ENCODE measurements at places on chromosomes 5 and 9.

DNA sequence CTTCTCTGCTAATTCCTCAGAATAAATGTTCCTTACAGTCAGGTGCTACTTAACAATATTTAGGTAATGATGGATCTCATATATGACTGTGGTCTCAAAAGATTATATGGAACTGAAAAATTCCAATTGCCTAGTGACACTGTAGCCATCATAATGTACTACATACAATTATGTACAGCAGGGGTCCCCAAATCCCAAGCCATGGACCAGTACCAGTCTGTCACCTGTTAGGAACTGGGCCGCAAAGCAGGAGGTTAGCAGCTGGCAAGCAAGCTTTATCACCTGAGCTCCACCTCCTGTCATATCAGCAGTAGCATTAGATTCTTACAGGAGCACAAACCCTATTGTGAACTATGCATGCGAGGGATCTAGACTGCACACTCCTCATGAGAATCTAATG lies 69.6 kb downstream of the NR2F1-AS1 start:
- DNase-seq = peak; percentile 8

- DNase-seq = peak; percentile 82
Measured at GRCh38 chr5:172939071-172939470, 20.2 kb upstream of the RPL26L1 start.

GRCh38 chr9:98378206-98378780 lies 122.8 kb upstream of the TBC1D2 start:
- no peak for DNase-seq

GRCh38 chr5:56346741-56347535 lies 113.8 kb upstream of the ANKRD55 start:
- DNase-seq = peak; percentile 21

GRCh38 chr9:22210262-22210661 lies 201.2 kb upstream of the CDKN2B start:
- no peak for DNase-seq

GRCh38 chr5:1570975-1571374 lies 47.2 kb upstream of the LPCAT1 start:
- no peak for DNase-seq

GRCh38 chr9:119044806-119045205 lies 324.4 kb downstream of the BRINP1 start:
- DNase-seq = no peak

DNA sequence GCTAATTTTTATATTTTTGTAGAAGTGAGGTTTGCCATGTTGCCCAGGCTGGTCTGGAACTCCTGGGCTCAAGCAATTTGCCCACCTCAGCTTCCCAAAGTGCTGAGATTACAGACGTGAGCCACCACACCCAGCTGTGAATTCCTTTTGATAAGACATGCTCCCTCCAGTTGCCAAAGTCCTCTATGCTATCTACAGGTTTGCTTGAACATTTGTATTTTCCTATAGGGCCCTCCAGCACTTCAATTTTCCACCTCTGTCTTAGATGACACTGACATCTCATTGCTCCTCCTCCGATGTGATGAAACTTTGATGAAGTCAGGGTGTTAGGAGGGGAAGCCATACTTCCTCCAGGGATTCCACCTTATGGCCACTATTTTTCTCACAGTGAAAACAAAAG lies 25.2 kb upstream of the CTSV start:
- no peak for DNase-seq

DNA sequence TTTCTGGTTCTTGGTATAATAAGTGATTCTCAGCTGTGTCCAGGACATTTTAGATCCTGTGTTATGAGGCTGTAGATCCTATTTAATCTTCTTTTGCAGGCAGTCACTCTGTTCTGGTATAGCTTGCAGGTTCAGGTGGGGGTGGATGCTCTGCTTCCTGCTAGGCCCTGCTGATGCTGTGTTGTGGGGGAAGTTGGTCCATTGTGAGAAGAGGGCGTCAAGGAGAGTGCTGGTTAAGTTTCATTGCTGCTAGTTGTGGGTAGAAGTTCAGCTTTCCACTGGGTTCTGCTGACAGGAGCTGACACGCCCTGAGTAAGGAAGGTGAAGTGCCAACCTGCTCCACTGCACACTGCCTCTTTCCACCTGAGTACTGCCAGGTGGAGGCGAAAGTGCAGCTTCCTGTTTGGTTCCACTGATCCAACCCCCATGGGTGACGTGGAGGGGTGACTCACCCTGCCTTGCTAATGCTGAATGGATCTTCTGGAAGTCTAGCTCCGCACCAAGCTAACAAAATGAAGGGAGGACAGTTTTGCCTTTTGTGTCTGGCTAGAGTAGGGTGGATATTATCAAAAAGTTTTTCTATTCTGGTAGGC lies 16.3 kb downstream of the NMRK1 start:
- DNase-seq = no peak

DNA sequence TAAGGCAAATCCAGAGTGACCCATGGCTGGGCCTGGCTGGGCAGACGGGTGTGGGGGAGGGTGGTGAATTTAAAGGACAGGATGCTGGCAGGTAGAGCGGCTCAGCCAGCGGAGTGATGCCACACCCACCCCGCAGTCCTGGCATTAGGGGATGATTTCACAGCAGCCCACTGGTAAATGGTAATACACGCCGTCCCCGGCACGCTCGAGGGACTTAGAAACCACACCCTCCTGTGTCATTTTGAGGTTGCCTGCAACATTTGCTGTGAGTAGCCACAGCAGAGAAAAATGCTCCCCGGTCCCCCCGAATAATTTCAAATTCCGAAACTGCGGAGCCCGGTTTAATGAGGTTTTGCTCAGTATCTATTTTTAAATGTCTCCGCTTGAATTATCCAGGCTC lies 71.3 kb upstream of the FCN2 start:
- no peak for DNase-seq

DNA sequence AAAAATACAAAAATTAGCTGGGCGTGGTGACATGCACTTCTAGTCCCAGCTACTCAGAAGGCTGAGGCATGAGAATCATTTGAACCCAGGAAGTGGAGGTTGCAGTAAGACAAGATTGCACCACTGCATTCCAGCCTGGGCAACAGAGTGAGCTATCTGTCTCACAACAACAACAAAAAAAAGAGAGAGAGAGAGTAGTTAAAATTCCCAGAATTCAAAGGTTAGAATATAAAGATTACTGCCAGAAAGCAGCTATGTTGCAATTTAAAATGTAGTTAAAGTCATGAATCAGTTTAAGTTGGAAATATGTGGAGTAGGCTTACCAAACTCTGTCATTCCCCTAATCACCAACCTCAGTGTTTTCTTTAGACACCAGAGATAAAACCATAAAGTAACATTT lies 58.7 kb upstream of the SUSD1 start:
- DNase-seq = no peak

DNA sequence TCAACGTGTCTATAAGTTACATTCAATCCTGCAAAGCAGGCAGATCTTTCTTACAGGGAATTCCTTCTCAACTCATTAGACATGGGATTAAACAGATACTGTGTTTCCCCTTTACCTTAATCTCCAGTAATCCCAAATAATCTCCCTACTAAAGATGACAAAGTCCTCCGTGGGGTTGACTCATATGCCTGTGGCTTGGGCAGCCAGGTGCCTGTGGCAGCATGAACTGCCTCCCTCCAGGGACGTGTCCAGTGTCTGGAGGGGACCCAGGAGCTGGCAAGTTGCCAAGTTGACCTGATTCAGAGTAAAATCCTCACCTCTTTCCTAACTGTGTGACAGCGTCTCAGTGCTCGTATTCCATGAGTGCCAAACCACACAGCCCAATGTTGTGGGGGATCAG lies 94.6 kb upstream of the PTCH1 start:
- DNase-seq = no peak

GRCh38 chr5:103101079-103101750 lies 18.7 kb downstream of the GIN1 start:
- no peak for DNase-seq

DNA sequence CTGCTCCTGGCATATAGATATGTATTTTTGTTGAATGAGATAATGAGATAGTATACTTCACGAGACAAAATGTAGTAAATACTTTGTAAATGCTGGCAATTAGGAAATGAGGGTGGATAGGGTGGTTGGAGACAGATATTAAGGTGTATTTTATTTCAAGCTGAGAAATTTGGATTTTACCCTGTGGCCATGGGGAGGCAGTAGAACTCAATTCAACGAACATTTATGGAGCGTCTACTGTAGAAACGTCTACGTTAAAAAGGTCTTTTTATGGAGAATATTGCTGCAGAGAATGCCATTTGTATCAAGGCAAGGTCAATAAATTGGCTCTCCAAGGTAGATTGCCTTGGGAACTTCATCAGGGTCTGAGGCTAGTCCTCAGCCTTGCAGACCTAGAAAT lies 21.5 kb upstream of the RALGPS1 start:
- peak; percentile 61 for DNase-seq

DNA sequence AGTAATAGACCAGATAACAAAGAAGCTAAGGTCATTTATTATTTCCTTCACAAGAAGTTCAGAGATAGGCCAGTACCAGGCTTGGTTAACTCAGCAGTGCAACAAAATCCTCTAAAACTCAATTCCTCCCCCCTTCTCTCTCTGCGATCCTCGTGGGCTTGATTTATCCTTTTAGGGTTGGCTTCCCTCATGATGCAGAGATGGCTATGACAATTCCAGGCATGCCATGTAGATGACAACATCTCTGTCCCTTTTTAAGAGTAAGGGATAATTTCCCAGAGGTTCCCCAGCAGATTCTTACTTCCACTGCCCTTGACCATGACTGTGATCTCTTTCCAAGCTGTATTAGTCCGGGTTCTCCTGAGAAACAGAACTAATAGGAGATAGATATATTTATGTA lies 28.7 kb upstream of the DAP start:
- DNase-seq = no peak

DNA sequence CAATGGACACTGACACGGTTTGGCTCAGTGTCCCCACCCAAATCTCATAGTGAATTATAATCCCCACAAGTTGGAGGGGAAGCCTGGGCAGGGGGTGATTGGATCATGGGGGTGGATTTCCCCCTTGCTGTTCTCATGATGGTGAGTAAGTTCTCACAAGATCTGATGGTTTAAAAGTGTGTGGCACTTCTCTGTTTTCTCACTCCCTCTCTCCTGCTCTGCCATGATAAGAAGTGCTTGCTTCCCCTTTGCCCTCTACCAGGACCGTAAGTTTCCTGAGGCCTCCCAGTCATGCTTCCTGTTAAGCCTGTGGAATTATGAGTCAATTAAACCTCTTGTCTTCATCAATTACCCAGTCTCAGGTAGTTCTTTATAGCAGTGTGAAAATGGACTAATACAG lies 115.8 kb upstream of the KIF2A start:
- DNase-seq = no peak

DNA sequence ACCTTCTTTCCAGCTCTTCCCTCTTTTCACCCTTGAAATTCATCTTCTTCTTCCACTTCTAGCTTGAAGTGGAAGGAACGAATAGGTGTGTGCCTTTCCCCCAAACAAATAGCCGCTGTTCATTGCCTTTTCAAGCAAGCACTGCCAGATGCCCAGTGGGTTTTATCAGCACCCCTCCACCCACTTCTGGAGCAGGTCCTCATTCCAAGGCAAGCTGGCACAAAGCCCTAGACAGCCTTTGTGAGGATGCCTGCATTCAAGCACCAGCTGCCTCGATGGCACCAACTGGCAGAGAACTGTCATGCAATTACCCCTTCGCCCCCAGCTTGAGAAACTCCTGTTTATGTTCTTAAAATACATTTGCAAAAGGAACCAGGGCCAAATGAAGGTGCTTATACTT lies 36.5 kb downstream of the SERINC5 start:
- DNase-seq = no peak

GRCh38 chr5:77846422-77847128 lies 70.4 kb upstream of the TBCA start:
- DNase-seq = peak; percentile 45

- peak; percentile 44 for DNase-seq
Measured at GRCh38 chr9:120692901-120693699, 21.2 kb downstream of the MEGF9 start.

DNA sequence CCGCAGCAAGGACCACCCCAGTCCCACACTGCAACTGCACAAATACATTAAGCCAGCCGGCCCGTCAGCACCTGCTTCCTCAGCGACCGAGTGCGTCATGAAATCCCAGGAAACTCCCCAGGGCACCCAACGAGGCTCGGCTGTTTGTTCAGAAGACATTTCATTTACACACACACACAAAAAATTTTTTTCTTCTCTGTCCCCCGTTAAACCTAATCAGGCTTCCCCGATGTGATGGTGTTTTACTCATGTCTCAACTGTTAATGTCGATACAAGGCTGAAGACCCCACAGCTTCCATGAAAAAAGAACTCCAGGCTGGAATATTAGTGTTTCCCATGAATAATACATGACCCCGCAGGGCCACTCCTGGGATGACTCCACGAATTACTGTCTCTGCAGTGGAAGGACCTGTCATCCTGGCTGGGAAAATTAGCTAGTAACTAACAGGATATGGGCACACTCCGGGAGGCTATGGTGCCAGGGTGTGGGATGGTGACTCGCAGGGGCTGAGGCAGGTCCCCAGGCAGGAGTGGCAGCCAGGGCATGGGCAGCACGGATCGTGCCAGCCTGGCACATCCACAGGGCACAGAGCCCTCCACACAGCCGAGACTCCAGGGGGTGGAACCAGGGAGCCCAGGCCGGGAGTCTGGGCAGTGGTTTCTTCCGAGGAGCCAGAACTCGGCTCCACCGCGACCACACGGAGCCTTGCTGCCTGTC lies 102.4 kb downstream of the VAV2 start:
- DNase-seq = no peak

- DNase-seq = no peak
Measured at GRCh38 chr5:180069589-180070247, 1.8 kb downstream of the RNF130 start.

DNA sequence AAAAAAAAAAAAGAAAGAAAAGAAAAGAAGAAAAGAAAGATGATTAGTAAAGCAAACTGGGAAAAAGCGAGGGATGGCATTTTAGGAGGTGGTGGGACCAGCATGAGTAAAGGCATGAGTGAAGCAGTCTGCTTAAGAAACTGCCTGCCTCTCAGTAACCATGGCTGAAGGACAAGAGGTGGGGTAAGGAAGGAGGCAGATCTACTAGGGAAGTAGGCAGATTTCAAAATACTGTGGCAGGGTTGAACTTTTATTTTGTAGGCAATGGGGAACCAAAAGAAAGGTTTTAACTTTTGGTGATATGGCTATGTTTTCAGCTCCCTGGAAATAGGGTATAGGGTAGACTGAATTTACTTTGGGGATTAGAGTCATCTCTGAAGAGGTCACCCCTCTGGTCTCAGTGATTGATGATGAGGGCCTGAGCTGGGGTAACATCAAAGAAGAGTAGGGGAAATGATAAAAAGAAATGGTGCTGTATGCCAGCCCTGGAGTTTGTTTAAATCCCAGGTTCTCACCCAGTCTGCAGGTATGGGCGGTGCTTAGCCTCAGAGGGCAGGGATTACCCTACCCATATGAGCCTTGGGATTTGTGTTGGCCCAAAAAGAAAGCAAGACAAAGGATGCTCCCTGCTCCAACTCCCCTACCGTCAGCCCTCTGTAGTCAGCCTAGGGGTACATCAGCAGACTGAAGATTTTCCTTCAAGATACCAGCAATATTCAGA lies 316.2 kb downstream of the CWC27 start:
- no peak for DNase-seq
